Stimulated activated CD8-positive, alpha-beta memory T cell treated with anti-CD3 and anti-CD28 coated beads, Interleukin-2, amount 100 ng/mL, for 48 hours (primary cell): ENCODE measurements at places on chromosomes 16 and 17.

DNA sequence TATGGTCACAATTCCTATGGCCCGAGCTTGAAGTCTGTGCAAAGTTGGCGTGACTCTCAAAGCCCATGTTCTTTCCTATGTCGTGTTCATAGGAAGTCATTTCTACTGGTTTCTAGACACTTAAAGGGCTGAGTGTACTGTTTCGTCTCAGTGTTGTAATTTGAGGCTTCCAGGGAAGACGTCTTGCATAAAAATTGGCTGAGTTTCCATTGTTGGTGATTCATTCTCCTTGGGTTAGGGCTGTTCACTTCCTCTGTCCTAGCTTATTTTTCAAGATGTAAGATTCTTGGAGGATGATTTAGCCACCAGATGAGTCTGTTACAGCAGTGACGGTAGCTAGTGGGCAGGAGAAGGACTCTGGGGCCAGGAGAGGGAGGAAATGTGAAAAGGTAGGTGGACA is 43.1 kb downstream of the PIK3R5 start:
- no peak for DNase-seq

GRCh38 chr17:3892095-3892998 is 506 bp downstream of the CAMKK1 start:
- DNase-seq = peak; percentile 44

GRCh38 chr17:29740017-29740416 is 117.3 kb upstream of the CORO6 start:
- DNase-seq = no peak

DNA sequence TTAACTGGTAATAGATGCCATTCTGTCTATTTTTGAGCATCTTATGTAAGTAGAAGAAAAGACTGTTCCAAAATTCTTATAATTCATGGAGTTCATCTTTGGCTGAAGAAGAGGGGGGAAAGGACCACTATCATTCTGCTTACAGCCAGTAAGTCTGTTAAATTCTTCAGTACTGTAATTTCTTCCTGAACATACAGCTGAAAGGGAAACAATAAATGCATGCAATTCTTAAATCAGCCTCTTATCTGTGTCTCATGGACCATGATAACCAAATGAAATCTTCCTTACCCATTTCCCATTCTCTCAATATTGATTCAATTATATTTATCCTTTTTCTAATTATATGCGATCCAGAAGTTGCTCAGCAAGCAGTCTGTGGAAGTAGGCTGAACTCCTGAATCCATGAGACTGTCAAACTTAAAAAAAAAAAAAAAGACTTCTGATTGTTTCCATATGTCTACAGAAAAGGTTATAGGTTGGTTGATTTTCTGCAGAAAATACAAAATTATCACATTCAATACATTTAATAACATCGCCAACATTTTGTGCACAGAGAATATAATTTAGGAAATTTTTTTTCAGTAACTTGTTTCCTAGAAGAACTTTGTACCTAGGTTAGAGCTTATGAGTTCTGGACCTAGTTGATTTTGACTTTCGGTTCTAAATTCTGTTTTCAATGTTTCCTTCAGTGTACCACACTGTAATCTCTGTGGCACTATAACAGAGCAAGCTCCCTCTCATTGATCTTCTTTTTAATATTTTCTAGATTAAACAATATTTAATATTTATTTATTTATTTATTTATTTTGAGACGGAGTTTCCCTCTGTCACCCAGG is 1.2 kb upstream of the ABCA9 start:
- DNase-seq = no peak

DNA sequence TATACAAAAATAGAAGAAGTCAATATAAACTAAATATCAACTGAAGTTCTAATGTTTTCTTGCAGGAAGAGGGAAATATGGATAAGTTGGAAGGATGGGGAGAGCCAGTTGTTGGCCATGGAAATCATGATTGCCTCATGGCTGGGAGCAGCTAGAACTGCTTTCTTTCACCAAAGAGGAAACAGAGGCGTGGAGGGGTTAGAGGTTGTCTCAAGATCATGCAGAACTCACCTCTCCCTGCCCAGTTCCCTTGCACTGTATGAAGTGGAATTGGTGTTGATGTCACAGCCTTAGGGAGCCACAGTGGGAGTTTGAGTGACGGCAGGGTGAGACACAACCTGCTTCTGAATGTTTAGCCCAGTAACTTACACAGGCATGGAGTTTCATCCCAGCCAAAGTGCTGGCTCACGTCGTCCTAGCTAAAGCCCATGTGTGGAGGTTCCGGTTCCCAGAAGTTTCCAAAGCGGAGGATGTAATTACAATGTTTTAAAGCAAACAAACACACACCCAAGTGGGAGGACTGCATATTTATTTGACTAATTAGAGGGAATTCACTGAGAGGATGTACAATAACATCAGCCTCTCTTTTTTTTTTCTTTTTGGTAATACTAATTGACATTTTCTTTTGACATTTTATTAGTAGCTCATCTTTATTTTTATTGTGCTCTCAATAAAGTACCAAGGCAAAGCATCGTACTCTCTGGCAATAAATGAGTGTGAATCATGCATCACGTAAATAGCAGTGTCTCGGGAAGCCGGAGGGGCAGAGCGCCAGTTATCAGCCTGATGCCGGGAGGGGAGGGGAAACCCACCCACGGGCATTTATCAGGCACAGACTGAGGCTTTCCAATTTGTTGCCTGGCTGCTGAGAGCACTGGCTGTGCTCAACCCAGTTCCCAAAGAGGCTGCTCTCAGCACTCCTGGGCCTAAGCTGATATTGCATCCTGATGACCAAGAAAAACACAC is 118.7 kb upstream of the CDH5 start:
- DNase-seq = no peak

GRCh38 chr17:57422574-57423164 is 166.3 kb downstream of the MSI2 start:
- DNase-seq = no peak

- no peak for DNase-seq
Measured at GRCh38 chr17:59483860-59484259, 81.5 kb upstream of the DHX40 start.

GRCh38 chr16:8888951-8889892 is 7.1 kb downstream of the LITAFD start:
- no peak for DNase-seq

DNA sequence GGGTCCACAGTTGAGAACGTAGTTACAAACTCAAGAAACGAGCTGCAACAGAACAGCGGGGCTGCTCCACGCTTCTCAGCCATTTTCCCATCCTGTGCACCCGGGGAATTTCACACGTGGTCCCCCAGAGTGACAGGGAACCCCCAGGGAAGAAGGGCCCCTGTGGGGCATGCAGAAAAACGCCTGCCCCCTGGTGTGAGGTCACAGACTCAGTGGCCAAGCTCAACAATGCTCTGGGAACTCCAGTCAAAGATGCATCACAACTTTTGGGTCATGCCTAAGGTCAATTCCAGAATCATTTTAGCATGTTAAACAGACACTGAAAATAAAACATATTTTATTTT is 115.4 kb downstream of the ZNF778 start:
- DNase-seq = no peak

- no peak for DNase-seq
Measured at GRCh38 chr16:85510041-85510659, 103.0 kb upstream of the GSE1 start.

- DNase-seq = no peak
Measured at GRCh38 chr16:70430667-70431536, 8.0 kb downstream of the ST3GAL2 start.

- DNase-seq = no peak
Measured at GRCh38 chr16:74439685-74440084, 18.4 kb upstream of the CLEC18B start.

- no peak for DNase-seq
Measured at GRCh38 chr17:12911239-12911638, 106.6 kb downstream of the ELAC2 start.

GRCh38 chr16:11582157-11582814 is 4.4 kb downstream of the LITAF start:
- no peak for DNase-seq

DNA sequence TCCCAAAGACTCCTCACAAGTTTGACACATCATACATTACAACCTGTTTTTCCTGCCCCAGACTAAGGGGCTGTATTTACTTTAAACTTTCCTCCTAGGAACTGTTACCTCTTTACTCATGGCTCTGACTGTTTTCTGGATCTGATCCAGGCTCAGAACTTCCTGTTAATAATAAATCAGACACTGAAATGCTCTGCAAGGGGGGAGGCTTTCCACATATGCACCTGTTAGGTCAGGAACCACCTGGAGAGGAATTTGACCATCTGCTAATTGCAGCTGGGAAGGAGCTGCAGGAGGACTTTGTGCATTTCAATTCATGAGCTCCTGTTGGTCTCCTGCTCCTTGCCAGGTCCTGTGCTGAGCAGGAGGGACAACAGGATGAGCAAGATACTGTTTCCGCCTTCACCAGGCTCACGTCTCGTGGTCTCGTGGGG is 476.9 kb upstream of the CDH5 start:
- no peak for DNase-seq

DNA sequence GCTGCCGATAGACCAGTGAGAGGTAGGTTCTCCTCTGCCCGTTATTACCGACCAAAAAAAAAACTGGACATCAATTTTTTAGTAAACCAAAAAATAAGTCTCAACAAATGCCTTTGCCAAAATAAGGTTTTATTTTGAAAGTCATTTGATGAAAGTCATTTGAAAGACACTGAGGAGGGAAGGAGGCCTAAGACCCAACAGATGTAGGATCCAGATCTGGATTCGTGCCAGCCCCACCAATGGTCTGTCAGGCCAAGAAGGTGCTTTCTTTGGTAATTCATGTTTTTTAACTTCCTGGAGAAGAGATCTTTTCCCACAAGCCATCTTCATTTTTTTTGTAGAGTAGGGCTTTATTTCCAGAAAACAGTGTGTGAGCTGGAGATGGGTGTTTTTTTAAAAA is 18.1 kb downstream of the NTAN1 start:
- no peak for DNase-seq

GRCh38 chr16:70614208-70614951 is 32.0 kb upstream of the IL34 start:
- no peak for DNase-seq

GRCh38 chr17:18990331-18990730 is 14.2 kb downstream of the FAM83G start:
- DNase-seq = no peak

DNA sequence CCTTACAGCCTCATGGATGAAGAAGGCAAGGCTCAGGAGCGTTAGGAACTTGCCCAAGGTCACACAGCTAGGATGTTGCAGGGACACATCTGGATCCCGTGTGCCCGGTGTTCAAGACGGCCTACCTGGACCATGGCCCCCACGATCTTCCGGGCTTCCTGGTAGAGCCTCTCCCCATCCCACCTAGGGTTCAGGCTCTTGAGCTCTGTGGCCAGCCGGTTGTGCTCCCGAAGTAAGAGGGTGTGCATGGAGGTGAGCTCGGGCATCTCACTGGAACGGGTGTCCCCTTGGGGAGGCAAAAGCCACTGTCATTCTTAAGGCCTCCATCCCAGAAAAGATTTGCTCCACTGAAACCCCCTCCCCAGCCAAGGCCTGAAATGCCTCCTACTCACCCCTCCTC is 5.3 kb downstream of the MPO start:
- no peak for DNase-seq

DNA sequence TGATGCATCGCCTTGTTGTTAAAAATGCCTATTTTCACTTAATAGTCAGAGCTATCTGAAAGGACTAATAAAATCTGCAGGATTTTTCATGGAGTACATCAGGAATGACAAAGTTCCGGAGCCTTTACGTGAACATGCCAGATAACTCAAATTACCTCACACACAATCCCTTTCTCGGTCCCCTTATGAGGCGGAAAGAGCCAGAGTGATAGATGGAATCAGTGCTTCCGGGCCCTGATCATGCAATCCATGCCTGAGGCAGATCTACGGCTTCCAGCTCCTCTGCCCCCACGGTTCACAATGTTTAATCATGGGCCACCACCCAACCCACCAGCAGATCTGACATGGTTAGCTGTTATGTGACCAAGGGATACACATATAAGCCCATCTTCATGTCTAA is 17.0 kb downstream of the VPS53 start:
- no peak for DNase-seq

DNA sequence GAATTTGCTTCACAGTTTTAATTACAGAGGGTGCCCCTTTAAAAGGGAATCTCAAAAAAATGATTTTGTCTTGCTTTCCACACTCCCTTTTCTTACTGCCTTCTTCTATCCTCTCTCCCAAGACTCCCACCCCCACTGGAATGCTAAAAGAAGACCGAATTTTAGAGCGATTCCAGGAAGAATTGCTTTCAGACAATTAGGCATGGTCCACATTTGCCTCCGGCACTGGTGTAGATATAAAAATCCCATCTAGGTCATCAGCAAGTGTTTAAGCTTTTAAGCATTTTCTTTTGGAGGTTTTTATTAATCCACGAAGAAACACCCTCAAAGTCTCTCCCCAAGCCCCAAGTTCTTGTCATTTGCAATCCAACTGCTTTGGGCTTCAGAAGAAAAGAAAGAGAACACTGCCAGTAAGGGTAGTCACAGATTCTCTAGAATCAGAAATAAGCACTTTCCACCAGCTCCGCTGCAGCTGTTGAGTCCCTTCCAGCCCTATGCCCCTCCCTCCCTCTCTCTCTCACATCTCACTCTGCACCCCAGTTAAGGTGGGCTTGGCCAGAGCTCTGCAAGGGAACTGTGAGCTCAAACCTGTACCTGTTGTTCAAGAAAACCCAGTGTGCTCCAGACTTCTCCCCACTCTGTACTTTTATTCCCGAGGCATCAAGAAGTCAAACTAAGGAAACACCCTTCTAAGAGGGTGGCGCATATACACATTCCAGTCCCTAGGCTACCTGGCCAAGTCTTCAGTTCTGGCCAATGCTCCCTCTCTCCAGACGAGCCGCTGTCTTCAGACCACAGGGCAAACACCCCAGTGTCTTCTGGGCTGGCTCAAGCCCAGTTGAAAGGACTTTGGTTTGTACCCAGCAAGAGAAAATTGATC is 170.2 kb downstream of the RGS9 start:
- DNase-seq = no peak

DNA sequence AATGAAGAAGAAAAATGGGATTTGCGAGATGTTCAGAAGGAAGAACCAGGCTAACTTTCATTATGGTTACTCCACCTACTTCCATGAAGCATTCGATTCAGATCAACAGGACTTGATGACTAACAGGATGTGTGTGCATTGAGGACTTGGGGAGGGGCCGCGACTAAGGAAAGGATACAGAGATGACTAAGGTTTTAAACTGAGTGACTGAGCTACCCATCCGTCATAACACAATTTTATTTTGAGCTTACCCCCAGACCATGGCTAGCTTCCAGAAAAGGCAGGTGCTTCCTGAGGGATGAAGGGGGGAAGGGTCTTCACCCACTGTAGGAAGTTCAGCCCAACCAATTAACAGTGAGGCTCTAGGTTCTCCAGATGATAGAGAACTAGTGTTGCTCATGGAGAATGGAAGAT is 2.5 kb upstream of the CDYL2 start:
- DNase-seq = peak; percentile 30

- DNase-seq = no peak
Measured at GRCh38 chr17:74604200-74604599, 12.1 kb upstream of the CD300LD start.
